ENCODE measurements at places on chromosomes 2 and 18.

- peak; percentile 79 for DNase-seq
Observed at GRCh38 chr2:55120634-55121359, 70.5 kb upstream of the RTN4 start.

DNA sequence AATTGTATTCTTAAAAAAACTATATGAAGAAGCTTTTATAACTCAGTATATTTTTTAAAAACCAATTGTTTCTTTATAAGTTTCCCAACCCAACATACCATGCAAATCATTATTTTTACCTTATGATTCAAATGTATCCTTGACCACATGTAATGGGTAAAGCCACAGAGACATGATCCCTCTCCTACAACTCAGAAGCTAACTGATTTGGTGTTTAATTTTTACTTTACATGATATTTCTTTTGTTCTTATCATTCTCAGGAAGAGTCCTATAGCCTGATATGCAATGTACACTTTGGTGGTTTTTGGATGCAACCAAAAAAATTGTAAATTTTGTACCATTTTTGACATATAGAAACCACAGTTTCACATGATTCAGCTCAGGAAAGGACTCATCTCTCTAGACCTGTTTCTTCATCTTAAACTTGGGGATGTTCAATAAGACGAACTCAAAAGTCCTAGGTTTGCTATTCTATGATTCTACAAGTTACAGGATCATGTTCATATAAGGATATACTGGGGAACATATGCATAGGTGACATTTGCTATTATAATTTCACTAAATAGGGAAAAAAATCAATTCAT is 85.2 kb upstream of the RBBP8 start:
- DNase-seq: no peak

DNA sequence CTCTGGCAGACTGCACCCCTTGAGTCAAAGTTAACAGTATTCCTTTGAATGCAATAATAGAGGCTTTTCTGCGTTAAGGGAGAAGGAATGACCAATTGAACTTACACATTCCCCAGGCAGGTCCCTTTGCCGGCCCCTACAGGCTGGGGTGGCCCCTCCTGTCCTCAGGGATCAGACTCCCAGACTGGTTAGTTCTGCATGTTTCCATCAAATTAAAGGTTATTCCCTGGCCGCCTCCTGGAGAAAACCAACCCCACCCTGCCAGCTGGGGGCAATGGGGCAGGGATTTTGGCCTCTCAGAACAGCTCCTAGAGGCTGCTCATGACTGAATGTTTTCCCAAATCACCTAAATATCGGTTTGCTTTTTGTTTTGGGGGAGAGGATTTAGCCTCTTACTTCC is 199.6 kb downstream of the MGAT5 start:
- no peak for DNase-seq

- no peak for DNase-seq
Observed at GRCh38 chr2:105428387-105429018, 29.7 kb upstream of the FHL2 start.

GRCh38 chr2:176324862-176325261 is 55.6 kb downstream of the MTX2 start:
- no peak for DNase-seq

GRCh38 chr2:69686813-69687212 is 43.3 kb upstream of the AAK1 start:
- no peak for DNase-seq

DNA sequence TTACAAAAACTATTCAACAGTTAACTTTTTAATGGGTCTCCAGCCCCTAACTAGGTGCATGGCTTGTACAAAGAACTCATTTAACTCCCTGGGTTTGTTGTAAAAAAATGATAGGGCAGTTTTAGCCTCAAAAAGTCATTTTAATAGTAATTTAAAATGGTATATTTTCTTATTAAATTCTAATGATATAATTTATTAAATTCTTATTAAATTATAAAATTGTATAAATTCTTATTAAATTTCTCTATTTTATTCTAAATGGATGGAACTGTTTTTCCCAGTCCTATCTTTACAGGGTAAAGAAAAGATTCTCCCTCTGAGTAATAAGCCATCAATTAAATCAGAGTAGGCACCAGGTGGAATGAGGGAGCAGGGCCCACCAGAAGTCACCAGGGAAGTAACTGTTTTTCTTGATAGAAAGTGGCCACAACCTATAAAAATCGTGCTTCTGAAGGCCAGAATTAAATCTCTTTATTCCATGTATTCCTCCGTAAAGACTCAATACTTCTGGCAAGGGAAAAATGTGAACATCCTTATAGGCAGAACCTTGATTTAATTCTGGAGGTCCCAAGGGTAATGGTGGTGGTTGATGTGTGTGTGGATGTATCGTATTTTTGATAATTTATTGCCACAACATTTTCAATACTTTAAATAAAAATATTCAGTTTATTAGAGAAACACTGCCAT is 814 bp downstream of the FKBP7 start:
- DNase-seq: no peak

GRCh38 chr2:10811517-10811916 is 1.1 kb downstream of the PDIA6 start:
- DNase-seq: no peak

Measured in amniotic epithelial cell (primary cell).